ENCODE measurements at places on chromosomes 6 and 20. TPM values are rescaled to one million over a fixed set of nuclear protein-coding genes. Genes with fewer than 3 reads are reported as not detected.

DNA sequence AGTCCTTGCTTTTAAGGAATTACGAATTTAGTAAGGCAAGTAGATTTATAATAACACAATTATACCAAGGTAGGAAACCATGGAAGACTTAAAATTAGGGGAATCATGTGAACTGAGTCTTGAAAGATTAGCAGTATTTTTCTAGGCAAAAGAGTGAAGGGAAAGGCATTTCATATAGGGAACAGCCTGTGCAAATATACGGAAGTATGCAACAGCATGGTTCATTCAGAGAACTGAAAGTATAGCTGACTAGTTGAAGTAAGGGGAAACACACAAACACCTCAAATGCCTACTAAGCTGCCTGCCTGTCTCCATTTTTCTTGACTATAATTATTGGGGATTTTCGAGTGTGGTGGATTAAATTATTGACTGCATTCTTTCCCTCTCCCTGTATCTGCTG lies 39.0 kb upstream of the ECHDC1 start:
- no peak for DNase-seq

GRCh38 chr6:10140136-10140535 lies 274.7 kb downstream of the TFAP2A start:
- peak; percentile 83 for DNase-seq

DNA sequence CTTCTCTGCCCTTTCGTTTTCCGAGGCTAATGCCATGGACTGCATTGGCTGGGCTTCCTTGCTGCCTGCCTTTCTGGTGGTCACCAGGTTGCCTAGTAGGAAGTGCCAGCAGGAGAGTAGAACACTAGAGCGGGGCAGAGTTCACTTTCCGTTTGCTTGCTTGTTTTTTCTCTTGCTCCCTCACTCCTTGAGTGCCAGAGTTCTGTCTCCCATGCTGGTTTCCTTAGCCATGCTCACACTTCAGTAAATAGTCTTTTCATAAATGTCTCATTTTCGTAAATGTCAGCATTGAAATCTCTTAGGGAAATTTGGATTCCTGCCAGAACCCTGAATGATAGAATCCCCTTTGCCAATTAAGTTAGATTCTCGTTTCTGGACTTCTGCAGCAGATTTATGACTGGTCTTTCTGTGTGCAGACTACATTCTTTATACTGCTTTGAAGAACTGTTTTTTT lies 63.9 kb downstream of the FAM83B start:
- no peak for DNase-seq

Gene EPPIN
- not detected for total RNA-seq

DNA sequence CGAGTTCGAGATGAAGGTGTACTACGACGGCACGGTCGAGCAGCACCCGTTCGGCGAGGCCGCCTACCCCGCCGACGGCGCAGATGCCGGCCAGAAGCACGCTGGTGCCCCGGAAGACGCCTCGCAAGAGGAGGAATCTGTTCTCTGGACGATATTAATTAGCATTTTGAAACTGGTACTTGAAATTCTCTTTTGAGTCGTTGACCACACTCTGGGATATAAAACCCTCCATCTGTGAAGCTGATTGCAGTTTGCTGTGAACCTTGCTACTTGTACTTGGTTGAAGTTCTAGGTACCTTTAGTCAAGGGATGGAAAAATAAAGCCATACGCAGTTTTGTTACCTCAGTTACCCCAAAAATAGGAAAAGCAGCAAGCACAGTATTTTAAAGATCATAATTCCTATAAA lies 917 bp downstream of the C6orf120 start:
- peak; percentile 11 for DNase-seq

Gene GJA10
- total RNA-seq: not detected

GRCh38 chr20:64232794-64233193 lies 22.8 kb upstream of the PCMTD2 start:
- no peak for DNase-seq

GRCh38 chr6:56986611-56987010 lies 31.7 kb downstream of the BEND6 start:
- DNase-seq: no peak

DNA sequence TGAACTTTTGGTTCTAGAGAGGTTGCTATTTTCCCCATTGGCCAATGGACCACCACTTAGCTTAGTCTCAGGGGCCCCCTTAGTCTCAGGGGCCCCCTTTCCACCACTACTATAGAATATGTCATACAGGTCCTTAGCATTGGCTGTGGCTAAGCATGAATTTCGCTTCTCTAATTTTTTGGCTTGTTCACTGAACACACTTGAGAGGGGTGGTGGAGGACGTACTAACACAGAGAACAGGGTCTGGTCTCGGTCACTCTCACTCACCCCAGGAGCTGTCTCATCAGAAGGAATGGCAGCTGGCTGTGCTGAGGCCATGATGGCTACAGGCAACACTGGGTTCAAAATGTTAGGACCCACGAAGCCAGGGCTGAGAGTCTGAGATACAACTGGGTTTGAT lies 30.3 kb downstream of the ZNF318 start:
- DNase-seq: no peak

DNA sequence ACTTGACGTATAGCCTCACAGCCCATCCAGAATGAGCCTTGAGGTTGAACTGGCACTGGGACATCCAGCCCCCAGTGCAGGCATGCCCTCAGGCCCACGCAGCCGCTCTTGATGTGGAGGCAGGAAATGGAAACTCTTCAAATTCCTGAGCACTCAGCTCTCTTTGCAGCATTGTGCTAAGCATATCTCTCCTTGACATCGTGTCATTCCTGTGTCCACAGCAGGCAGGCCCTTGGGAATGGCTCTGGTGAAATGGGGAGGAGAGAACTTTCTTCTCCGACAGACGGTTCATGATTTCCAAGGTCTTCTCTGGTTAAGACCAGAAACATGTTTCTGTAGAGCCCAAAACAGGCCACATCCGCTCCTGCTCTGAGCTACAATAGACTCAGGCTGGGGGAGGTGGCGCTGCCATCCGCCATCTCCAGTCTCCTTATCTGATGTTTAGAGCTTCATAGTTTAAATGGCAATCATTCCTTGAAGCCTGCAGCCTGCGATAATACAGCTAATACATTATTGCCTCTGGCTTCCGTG lies 248.8 kb downstream of the CDH4 start:
- DNase-seq: no peak

Gene SAMD3
- not detected for total RNA-seq

Gene PTCHD4
- 2.6 TPM for total RNA-seq

GRCh38 chr6:121959501-121959900 lies 440.0 kb upstream of the HSF2 start:
- no peak for DNase-seq

GRCh38 chr20:4217349-4217841 lies 202.0 kb upstream of the RNF24 start:
- DNase-seq: peak; percentile 26

DNA sequence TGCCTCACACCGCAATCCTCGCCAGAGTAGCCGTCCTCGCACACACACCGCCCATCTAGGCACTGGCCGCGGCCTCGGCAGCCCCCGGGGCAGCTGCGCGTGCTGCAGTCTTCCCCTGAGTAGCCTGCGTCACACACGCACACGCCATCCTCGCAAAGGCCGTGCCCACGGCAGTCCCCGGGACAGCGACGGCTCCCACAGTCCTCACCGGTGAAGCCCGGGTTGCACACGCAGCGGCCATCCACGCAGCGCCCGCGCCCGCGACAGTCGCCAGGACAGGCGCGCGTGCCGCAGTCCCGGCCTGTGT lies 13.1 kb downstream of the TNXB start:
- no peak for DNase-seq

DNA sequence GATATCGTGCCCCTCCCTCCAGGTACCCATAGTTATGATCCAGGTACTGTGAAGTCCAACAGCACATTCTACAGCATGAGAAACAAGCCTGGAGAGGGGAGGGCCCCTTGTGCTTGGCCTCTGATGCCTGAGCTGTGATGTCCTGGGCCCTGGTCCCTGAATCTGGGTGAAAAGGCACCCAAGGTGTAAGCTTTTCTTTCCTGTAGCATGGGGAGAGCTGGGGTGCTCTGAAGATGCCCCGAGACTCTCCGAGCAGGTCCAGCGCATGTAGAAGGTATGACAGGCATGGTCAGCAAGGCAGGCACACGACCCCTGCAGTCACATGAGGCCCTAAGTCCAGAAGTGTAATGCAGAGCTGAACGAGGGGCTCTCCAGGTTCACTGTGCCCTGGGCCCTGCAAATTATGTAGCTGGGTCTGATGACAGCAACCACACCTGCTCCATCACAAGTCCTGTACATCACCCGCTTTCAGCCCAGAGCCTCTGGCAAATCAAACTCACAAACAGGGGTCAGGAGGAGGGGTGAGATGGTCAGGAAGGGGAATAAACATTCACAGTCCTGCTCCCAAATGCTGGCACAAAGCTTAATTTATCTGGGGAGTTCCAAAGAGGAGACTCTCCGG lies 1.8 kb upstream of the CTSZ start:
- DNase-seq: no peak
